Activated CD8-positive, alpha-beta T cell treated with anti-CD3 and anti-CD28 coated beads, Interleukin-2, amount 10 ng/mL, durations not matched to agents 7 days and 5 days (primary cell): ENCODE measurements at places on chromosomes 3 and 15. TPM values are rescaled to one million over a fixed set of nuclear protein-coding genes. Genes with fewer than 3 reads are reported as not detected.

Gene MYH15
- 0.21 TPM for total RNA-seq

Gene WDR72
- total RNA-seq, result not detected

Gene CATSPER2
- 9.1 TPM for total RNA-seq

Gene MEGF11
- total RNA-seq, result not detected

Gene BSN
- total RNA-seq, result 0.05 TPM

Gene TMED3
- total RNA-seq, result 38.9 TPM

Gene SH3GL3
- total RNA-seq, result not detected

Gene MYO5A
- total RNA-seq, result 37.4 TPM

Gene CHDH
- total RNA-seq, result 0.05 TPM

Gene GOLGA8J
- total RNA-seq, result not detected

Gene ELP6
- 53.0 TPM for total RNA-seq

Gene ATP8B4
- 39.2 TPM for total RNA-seq

Gene PRSS50
- not detected for total RNA-seq

Gene KLHL6
- 27.8 TPM for total RNA-seq

Gene ST3GAL6
- total RNA-seq, result not detected

Gene LINS1
- 40.9 TPM for total RNA-seq

Gene CIP2A
- total RNA-seq, result 58.5 TPM

Gene ITIH4
- 15.1 TPM for total RNA-seq

Gene CRYGS
- 5.6 TPM for total RNA-seq

Gene CCK
- not detected for total RNA-seq

Gene PLSCR2
- not detected for total RNA-seq

Gene PRR20G
- not detected for total RNA-seq

Gene CHAC1
- 8.9 TPM for total RNA-seq

Gene TMEM212
- total RNA-seq, result not detected

Gene DUOXA1
- total RNA-seq, result not detected

Gene CRABP1
- total RNA-seq, result not detected

Gene GOLGA6D
- total RNA-seq, result not detected

Gene MAPKBP1
- total RNA-seq, result 30.9 TPM

Gene ERC2
- not detected for total RNA-seq

Gene NR1I2
- 0.10 TPM for total RNA-seq

Gene PCSK6
- 0.68 TPM for total RNA-seq

Gene ZIC1
- total RNA-seq, result not detected

Gene FHIT
- 4.8 TPM for total RNA-seq

Gene ADGRG7
- 26.5 TPM for total RNA-seq

Gene THSD4
- not detected for total RNA-seq

Gene COL6A6
- not detected for total RNA-seq

Gene EHHADH
- 4.9 TPM for total RNA-seq

Gene CD200R1
- total RNA-seq, result 6.4 TPM

Gene CFAP100
- total RNA-seq, result not detected

Gene ADAMTS7
- total RNA-seq, result not detected

Gene SCN5A
- total RNA-seq, result 0.08 TPM

Gene PLIN1
- total RNA-seq, result not detected

Gene SV2B
- not detected for total RNA-seq

Gene ECE2
- not detected for total RNA-seq

Gene SH2D7
- 0.31 TPM for total RNA-seq

Gene STIMATE
- 29.9 TPM for total RNA-seq

Gene NR2E3
- not detected for total RNA-seq

Gene GOLGA8T
- 0.94 TPM for total RNA-seq

Gene ATP2B2
- total RNA-seq, result not detected

Gene MFN1
- total RNA-seq, result 25.5 TPM

Gene SERINC4
- 0.21 TPM for total RNA-seq

Gene BTLA
- total RNA-seq, result 22.3 TPM
